ENCODE measurements at places on chromosomes 3 and 15. TPM values are rescaled to one million over a fixed set of nuclear protein-coding genes. Genes with fewer than 3 reads are reported as not detected.

DNA sequence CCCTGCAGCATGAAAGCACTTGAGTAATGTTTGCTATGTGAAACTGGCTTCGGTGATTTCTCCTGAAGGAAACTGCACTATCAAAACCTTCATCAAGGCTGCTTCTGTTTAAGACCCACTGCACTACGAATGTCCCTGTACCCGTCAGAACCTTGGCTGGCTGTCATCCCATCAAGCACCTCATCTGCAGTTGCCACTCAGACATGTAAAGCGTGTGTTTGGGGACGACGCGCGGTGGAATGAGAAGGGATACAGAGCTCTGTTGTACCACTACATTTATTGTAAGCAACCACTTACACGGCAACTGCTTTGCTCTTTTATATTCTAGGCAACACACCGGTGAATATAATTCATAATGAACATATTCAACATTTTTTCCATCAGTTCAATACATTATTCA lies 147.6 kb downstream of the TIGIT start:
- H3K27ac ChIP-seq = no peak overlapping the region
- H3K4me3 ChIP-seq = no peak overlapping the region
- no peak for DNase-seq
- no peaks in the 10 kb centered on the region for H3K27me3 ChIP-seq

DNA sequence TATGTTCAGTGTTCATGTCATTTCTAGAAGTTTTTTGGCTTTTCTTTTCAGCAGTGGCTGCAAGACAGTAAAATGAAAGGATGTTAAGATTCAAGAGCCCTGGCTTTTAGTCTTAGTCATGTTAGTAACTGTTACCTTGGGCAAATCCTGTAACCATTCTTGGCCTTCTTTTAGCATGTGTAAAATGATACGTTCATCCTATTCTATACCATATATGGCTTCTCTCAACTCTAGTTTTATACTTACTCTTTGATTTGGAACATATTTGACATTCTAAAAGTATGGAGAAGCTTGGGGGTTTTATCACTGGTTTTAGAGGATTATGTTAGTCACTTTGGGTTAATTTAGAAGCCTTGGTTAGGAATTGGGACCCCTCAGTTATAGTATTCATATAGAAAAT lies 20.1 kb downstream of the GTF2E1 start:
- H3K27ac ChIP-seq = no peak overlapping the region
- H3K36me3 ChIP-seq = peaks cover 26% of the 10 kb centered on the region
- no peak overlapping the region for H3K4me3 ChIP-seq
- no peak for DNase-seq
- H3K4me1 ChIP-seq = peaks cover 67% of the 10 kb centered on the region

DNA sequence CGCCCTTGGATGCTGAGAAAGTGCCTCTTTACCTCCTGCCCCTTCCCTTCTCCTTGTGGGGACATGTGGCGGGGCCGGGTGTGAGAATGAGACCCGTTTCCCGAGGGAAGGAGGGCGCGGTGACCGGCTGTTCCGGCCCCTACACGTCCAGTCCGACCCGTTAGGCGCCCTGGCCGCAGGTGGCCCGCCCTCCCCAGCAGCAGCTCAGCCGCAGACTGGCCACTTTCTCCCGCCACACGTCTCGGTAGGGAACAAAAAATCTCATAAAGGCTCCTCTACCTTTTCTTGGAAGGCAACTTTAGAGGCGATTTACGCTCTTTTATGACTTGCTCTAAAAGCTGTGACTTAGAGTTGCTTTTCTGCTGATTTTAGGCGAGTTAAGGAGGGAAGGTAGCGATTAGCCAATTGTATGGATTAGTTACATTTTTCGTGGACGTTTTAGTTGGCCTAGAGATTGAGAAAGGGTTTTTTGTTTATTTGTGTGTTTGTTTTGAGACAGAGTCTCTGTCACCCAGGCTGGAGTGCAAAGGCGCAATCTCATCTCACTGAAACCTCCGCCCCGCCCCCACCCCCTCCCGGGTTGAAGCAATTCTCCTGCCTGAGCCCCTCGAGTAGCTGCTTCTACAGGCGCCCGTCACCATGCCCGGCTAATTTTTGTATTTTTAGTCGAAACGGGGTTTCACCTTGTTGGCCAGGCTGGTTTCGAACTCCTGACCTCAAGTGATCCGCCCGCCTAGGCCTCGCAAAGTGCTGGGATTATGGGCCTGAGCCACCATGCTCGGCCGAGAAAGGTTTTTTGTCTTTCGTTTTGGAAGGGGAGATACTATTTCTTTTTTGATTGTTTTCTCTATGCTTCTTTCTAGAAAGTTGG lies 8.3 kb upstream of the PGPEP1L start:
- H3K4me1 ChIP-seq = peaks cover 2% of the 10 kb centered on the region
- H3K27ac ChIP-seq = no peak overlapping the region
- peak overlapping the region; percentile 64 for H3K4me3 ChIP-seq
- no peaks in the 10 kb centered on the region for H3K36me3 ChIP-seq
- H3K27me3 ChIP-seq = peaks cover 36% of the 10 kb centered on the region

DNA sequence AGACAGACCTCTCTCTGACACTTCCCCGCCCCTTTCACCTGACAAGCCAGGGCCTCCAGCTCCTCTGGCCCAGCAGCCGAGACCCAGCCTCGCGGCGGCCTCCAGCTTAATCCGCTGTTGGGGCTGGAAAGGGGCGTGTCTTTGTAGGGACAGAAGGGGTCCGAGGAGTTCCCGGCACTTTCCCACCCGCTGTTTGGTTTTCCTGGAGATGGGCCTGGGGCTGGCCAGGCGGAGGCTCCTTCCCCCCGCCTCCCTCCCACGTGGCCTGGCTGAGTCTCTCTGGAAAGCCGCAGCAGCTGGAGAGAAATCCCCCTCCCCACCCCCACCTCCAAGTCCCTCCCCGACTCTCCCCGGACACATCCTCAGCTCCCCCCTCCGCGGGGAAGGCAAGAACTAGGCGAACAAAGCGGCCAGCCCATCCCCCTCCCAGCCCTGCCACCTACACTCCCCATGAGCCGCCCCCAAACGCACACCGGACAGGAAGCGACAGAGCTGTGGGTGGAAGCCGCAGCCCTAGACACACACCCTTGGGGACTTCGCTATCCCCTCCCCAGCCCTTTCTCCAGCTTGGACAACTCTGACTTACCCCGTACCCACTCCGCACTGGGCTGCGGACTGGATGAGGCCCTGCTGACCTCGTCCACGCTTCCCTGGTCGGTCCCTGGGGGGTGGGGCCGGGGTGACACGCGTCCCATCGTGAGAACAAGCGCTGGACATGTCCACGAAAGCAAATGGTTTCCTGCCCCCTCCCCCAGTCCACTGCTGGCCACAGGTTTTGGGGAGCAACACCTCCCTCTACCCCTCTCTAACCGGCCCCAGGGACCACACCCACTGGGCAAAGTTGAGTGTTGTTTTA lies 1.2 kb downstream of the IGDCC4 start:
- peak; percentile 36 for DNase-seq
- H3K27ac ChIP-seq = no peak overlapping the region
- H3K4me3 ChIP-seq = peak overlapping the region; percentile 71
- peaks cover 2% of the 10 kb centered on the region for H3K36me3 ChIP-seq

DNA sequence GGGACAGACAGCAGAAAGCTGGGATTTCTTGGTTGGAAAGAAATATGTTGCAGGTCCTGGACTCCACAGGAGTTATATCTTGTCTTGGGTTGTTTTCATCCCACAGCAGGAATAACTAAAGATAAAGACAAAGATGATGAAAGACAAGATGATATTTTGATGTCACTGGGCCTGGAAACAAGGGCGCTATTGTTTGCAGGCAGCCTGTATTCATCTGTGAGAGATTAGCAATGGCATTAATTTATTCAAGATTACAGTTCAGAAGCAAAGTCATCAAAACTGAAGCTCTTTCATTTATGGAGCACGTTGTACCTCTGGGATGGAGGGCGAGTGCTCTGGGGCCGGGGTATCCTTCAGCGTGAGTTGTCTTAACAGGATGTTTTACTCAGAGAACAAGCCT lies 213.8 kb downstream of the LRTM1 start:
- no peak overlapping the region for H3K4me3 ChIP-seq
- H3K36me3 ChIP-seq = no peaks in the 10 kb centered on the region
- H3K27ac ChIP-seq = no peak overlapping the region
- no peaks in the 10 kb centered on the region for H3K4me1 ChIP-seq

CCR5 gene
- not detected for total RNA-seq

TMEM158 gene
- not detected for total RNA-seq

PTPRG gene
- 0.24 TPM for total RNA-seq
